ENCODE measurements at places on chromosomes 3 and 15.

DNA sequence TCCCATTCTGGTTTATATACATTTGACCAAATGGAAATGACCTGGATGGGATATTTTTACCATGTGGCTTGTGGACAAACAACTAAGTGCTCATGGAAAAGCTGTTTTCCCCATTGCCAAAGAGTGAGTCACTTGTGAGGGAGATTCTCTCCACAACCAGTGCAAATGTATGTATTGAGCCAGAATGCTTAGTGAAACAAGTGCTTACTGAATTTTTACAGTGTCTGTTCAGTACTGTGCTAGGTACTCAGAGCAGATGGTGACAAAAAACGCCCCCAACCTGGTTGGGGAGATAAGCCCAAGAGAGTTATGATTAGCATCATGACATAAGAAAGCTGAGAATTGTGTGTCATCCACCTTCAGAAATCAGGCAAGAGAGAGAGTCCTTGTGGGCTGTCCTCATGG, 2.3 kb downstream of the CHP1 start:
- no peak for DNase-seq

DNA sequence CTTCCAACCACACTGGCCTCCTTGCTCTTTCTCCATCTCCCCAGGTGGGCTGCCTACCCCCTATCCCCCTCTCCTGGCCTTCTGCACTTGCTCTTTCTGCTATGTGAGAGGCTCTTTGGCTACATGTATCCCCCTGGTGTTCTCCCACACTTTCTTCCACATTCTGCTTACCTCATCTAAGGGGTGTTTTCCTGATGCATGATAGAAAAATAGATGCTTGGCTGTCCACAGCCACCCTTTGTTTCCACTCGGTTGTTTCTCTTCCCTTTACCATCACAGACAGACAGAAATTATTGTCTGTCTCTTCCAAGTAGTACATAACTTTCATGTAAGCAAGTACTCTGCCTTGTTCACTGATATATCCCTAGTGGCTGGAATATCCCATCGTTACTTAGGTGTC, 39.2 kb downstream of the MCTP2 start:
- no peak for DNase-seq

- DNase-seq = no peak
These were observed 224.8 kb upstream of the BHLHE40 start for GRCh38 chr3:4754180-4755086.

GRCh38 chr3:116896116-116896515, 186.5 kb downstream of the TUSC7 start:
- no peak for DNase-seq

DNA sequence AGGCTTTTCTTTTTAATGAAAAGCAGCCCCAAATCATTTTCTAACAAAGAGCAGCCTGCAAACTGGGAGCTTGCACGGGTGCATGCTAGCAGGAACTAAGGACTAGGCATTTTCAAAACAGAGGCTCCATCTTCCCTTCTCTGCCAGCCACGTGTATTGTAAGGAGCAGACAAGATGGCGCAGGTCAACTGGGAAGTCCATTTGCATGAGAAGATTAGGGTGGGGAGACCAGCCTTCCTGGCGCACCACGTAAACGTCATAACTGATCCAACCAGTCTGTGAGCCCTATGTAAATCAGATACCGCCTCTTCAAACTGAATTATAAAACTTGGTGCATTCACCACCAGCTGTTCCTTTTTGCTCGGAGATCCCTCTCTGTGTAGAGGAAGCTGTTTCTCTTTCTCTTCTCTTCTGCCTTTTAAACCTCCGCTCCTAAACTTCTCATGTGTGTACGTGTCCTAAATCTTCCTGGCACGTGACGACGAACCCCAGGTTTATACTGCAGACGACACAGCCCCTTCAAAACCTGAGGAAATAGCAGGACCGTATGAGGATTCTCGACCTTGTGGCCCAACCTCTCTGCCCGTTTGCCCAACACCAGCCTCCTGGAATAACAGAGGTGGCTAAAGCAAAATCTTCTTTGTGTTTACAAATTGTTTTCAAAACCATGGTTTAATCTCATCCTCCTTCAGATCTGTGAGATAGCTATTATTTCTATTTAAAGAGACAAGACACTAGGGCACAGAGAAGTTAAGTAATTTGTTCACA, 26.4 kb upstream of the SLC30A4 start:
- DNase-seq = no peak

GRCh38 chr3:94226078-94226477, 163.2 kb downstream of the NSUN3 start:
- no peak for DNase-seq

- DNase-seq = no peak
These were observed 330.3 kb upstream of the CFAP20DC start for GRCh38 chr3:59380146-59380545.

DNA sequence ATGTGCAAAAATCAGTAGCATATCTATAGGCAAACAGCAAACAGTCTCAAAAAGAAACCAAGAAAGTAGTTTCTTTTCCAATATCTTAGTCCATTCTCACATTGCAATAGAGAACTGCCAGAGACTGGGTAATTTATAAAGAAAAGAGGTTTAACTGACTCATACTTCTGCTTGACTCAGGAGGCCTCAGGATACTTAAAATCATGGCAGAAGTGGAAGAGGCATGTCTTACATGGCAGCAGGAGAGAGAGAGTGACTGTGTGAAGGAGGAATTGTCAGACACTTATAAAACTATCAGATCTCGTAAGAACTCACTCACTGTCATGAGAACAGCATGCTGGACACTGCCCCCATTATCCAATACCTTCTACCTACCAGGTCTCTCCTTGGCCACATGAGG, 327.9 kb upstream of the EPHA3 start:
- DNase-seq = no peak

GRCh38 chr3:45064512-45065372, 38.6 kb downstream of the CLEC3B start:
- DNase-seq = peak; percentile 79

DNA sequence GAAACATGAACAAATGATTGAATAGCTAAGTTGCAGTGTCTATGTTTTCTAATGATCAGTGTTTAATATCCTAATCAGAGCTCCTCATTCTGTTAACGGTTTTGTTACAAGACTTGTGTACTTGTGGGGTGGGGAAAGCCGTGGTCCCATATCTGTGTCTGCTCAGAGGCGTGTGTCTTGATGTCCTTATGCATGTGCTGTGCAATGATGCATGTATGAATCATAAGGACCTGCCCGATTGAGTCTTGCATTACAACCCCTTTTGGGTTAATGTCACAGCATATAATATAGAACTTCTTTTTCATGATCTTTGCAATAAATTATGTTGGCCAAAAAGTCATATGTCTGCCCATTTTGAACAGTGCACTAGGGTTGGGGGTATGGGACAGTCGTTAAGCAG, 233.4 kb downstream of the ITPR1 start:
- DNase-seq = no peak

DNA sequence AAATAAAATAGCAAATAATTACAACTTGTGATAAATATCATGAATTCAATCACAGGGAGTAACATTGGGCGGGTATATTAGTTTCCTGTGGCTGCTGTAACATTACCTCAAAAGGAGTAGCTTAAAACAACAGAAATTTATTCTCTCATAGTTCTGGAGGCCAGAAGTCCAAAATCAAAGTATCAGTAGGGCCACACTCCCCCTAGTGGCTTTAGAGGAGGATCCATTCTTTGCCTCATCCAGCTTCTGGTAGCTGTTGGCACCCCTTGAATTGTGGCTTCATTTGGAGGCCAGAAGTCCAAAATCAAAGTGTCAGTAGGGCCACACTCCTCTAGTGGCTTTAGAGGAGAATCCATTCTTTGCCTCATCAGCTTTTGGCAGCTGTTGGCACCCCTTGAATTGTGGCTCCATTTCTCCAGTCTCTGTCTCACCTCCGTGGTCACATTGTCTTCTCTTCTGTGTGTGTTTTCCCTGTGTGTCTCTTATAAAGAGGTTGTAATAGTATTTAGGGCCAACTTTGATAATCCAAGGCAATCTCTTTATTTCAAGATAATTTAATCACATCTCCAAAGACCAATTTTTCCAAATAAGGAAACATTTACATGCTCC, 3.1 kb upstream of the CFAP20DC start:
- DNase-seq = no peak

DNA sequence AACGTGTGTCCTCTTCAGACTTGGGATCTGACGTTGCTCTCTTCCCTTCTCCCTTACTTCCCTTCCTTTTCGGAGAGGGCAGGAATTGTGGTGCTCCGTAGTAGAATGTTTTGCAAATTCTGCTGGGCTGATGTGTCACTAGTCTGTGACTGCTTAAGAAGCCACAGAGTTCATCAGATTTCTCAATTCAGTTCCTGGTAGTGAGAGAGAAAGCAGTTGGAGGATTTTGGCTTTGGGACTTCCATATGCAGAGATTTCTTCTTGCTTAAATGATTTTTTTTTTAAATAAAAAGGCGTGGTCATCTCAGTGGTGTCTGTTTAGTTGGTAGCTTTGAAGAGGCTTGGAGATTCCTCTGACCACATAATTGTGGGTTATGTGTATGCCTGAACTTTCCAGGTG, 10.1 kb downstream of the CEMIP start:
- DNase-seq = no peak

DNA sequence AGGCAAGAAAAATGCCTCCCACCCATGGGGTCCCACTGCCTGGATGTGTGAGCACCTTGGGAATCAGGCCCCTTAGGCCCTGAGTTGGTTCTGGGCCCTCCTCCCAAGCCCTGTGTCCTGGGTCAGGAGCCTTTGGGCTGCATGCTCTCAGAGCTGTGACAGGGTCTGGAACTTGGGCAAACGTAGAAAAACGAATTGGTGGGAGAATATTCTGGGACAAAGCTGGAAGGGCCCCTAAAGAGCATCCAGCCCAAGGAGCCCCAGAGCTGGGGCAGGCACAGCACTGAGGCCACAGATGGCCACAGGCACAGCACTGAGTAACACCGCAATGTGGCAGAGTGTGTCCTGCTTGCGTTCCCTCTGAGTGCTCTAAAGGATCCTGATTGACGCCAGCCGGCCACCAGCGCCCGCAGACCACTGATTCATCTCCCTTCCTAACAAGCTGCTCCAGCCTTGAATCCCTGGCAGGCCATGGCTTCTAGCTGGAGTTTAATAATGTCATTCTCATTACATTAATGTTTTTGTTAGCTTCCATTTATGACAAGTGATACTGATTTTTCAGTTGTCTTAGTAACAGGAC, 18.6 kb upstream of the SEC13 start:
- no peak for DNase-seq

GRCh38 chr3:188358787-188359493, 205.0 kb downstream of the LPP start:
- peak; percentile 39 for DNase-seq

- no peak for DNase-seq
These were observed 17.9 kb upstream of the MTHFS start for GRCh38 chr15:79914728-79915127.

DNA sequence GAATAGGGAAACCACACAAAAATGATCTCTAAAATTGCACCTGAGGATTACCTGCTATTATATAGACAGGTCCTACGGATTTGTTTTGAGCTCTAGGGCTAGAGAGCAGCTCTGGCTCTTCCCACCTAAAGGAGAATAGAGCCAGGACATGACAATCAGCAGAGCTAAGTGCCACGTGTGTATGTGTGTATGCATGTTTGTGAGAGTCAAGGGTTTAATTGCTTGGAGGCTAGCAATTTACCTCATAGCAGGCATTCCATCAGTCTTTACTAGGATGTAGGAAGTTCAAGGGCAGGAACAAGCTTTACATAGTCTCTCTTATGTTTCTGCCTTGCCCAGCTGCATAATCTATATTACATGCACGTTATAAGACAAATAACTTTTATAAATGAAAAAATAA, 498.2 kb downstream of the NSUN3 start:
- DNase-seq = no peak

DNA sequence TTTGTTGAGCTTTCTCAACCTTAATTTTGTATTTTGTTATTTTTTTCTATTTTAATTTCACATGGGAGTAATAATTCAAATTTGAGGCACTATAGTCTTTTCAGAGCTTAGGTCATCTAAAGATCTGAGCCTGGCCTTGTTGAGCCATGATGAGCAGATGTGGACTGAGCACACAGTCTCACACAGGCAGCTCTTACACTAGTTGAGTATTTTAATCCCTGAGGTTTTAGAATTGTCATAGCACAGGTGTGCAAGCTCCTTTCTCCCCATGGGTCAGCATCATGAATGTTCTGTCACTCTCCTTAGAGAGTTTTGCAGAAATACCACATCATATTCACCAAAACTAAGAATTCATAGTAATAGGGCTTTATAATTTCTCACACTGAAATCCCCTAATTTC, 4.9 kb downstream of the ZBTB38 start:
- no peak for DNase-seq

GRCh38 chr15:47678040-47678439, 39.3 kb upstream of the SEMA6D start:
- DNase-seq = no peak

- no peak for DNase-seq
These were observed 4.7 kb upstream of the FETUB start for GRCh38 chr3:186635532-186635931.

DNA sequence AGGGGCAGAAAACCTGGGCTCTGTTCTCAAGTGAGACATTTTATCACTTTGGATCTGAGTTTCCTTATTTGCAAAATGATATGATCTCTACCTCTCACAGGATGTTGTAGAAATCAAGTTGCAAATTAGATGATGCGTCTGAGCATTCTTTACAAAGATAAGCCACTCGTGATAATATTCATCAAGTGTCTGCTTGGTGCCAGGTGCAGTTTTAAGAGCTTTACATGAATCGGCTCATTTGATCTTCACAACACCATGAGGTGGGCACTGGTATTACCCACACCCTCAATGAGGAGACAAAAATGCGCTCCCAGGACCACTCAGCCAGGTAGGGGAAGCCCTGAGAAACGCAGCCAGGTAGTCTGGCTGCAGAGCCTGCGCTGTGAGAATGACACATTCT, 59.1 kb upstream of the CA12 start:
- no peak for DNase-seq

DNA sequence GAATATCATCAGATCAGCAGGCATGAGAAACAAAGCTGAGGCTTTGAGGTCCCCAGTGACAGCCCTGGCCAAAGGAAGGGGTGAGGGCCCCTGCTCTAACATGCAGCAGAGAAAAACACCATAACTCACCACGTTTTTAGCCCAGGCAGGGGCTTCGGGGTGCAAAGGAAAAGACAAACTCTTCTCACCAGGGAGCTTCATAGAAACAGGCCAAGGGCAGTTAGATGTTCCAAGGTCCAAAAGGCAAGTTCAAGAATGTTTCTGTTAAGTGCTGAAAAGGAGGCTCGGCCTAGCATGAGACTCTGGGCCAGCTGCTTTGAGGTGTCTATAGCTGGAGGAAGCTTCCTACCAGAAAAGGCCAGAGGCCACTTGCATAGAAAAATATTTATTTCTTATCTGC, 608.4 kb upstream of the CFAP20DC start:
- no peak for DNase-seq

GRCh38 chr3:193701953-193702635, 109.1 kb downstream of the OPA1 start:
- no peak for DNase-seq

- no peak for DNase-seq
These were observed 324.3 kb downstream of the FEZF2 start for GRCh38 chr3:62049033-62049432.

DNA sequence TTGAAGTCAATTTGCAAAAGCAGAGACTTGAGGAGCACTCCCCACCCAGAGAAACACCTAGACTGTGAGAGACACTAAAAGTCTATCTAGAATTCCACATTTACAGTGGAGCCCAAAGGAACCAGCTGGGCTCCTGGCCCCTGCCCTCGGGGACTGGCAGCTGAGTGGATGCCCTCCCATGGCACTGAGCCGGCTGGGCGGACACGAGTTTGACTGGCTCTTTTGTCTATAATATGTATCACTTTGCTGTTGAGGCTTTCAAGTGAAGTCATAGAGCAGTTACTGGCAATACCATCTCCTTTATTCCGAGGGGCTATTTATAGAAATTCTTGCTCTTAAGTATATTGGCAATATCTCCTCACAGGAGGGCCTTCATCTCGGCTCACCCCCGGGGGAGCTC, 65.8 kb upstream of the TNFAIP8L3 start:
- no peak for DNase-seq

Data from activated naive CD4-positive, alpha-beta T cell treated with anti-CD3 and anti-CD28 coated beads, Interleukin-2, amount 10 ng/mL, durations not matched to agents 7 days and 5 days (primary cell).